NCI-H1436 treated with DMSO at 0.1 percent for 48 hours (cell line): ENCODE measurements at places on chromosomes 7 and 10.

GRCh38 chr10:53601260-53601875 lies 828.8 kb upstream of the MBL2 start:
- DNase-seq = no peak

DNA sequence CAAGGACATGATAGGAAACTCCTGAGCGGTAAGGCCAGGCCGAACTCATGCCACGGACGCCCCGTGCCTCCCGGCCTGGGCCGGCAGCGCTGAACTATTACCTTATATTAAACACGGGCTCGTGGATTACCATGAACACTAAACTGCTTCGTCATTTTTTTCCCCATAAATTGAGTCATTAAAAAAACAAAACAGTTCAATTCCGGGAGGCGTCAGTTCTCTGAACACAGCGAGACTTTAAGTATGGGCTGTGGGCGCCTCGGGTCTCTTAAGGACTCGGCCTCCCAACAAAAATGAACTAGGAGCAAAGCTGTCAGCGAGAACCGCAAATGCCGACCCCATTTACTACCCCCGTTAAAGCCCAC lies 519 bp downstream of the PITRM1 start:
- no peak for DNase-seq

DNA sequence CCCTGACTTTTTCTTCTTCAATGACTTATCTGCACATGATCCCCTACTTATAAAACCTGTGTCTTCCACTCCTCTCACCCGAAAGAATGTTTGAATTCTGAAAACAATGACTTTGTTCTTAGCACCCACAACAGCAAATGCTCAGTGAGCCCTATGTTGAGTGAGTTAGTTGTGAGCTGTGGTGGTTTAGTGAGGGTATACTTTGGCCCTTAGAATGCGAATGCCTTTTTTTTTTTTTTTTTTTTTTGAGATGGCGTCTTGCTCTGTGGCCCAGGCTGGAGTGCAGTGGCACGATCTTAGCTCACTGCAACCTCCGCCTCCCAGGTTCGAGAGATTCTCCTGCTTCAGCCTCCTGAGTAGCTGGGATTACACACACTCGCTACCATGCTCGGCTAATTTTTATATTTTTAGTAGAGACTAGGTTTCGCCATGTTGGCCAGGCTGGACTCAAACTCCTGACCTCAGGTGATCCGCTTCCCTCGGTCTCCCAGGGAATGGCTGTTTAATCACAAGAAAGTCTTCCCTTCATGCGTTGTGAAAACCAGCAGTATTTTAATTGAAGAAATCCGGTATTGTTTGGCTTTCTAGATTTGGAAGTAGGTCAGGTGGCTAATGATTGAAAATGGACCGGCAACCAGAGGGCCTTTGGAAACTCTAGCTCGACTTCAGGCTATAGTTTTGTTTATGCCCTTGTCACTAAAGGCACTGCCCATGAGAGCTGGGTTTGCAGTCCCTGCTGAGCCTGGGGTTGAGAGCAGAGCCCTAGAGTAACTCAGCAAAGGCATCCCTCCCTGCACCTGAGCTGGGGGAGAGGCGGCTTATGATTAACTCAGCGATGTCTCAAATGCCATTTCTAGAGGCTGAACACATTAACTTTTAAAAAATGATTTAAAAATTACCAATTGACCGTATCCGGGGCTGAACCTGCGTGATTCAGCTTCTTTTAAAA lies 41.3 kb downstream of the CUX1 start:
- no peak for DNase-seq

DNA sequence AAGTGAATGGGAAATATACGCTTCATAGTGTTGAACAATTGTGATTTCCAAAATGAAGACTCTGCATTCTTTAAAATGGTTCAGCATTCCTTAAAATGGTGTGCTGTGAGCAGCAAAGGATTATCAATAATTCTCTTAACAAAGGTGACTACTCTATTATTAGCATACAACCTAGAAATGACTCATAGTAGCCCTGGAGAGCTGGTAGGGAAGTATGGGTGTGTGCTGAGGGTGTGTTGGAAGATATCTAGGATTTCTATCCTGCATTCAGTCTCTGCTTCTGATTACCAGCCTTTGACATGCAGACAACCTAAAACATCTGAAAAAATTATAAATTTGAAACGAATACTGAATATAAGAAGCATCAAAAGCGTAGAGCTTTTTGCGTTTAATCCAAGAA lies 72.5 kb downstream of the SEMA3D start:
- DNase-seq = no peak

GRCh38 chr10:106987362-106987761 lies 177.1 kb downstream of the SORCS1 start:
- DNase-seq = no peak

- no peak for DNase-seq
Observed at GRCh38 chr10:43263551-43264343, 3.1 kb downstream of the RASGEF1A start.

- no peak for DNase-seq
Observed at GRCh38 chr10:66680886-66681285, 244.9 kb upstream of the LRRTM3 start.

- no peak for DNase-seq
Observed at GRCh38 chr7:24821045-24821753, 63.9 kb upstream of the GSDME start.

GRCh38 chr10:47396311-47396717 lies 12.2 kb upstream of the ZNF488 start:
- DNase-seq = no peak

DNA sequence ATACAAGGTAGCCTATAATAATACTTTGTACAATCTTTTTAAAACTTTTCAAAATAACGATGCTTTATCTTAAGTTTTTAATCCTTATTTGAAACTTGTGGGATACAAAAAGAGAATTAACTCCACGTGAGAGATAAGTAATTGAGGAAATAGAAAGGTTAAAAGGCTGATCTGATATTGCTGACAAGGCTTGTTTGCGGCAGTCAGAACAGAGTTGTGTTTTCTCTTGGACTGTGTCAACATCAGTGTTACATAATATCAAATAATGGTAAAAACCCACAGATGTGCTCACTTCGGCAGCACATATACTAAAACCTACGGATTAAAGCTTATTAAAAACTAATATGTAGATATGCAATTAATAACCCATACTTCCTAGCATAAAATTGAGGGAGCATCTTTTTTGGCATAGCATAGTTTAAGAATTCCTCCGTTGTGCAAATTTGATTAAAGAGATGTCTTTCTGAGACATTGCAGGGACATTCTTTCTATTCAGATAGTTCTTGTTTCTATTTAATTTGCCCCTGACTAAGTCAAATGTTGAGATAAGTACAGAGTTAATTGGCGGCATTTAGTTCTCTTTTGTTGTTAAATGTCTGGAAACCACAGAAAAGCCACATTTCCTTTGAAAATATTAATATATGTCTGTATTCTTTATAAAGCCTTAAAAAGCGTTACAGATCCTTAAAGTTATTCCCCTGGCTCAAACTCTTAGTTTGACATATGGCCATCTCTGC lies 63.3 kb downstream of the FAM185A start:
- DNase-seq = no peak

- DNase-seq = no peak
Observed at GRCh38 chr7:117621075-117621618, 141.3 kb downstream of the CFTR start.

- no peak for DNase-seq
Observed at GRCh38 chr7:148419856-148420832, 170.4 kb upstream of the C7orf33 start.

DNA sequence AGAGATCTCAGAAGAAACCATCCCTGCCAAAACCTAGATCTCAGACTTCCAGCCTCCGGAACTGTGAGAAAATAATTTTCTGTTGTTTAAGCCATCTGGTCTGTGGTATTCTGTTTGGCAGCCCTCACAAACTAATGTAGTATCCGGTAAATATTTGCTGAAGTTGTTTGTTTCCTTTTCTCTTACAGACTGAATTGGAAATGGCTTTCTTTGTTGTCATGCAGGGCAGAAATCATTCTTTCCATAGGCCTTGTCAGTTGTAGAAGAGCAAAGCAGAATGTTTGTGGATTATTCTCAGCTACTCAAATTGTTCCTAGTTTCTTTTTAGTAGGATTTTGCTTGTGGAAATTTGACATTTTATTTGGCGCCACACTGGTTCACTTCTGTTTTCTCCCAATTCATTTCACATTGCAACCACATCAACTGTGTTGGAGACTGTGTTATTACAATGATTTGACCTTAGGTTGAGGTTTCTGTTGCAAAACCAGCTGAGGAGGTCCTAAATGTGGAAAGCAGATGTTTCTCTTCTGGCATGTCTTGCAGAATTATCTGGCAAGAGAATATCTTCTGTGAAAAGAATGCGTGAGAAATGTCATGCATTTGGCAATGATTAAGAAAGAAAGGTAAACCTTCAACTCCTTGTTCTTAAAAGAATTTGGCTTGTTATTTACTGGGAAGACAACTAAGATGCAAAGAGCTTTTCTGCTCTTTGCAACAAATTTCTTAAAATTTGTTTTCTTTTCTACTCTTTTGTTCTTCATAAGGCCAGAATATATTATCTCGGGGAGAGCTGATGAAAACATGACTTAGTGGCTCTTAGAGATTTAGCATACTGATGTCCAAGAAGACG lies 25.8 kb downstream of the ACTA2 start:
- no peak for DNase-seq

DNA sequence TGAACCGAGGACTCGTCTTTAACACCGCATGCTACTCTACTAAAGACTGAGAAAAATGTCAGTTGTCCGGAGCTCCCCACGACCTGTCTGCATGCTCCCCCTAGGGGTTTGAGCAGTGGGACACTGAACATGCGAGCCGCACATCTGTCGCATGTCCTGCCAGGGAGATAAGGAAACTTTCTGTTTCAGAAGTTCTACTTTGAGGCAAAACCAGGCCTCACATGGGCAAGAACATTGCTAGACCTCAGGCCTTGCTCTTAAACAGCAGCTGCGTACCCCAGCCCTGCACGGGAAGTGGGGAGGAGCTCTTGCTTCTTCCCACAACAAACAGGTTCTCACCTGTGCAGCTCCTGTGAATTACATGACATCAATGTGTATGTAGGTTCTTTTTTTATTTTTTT lies 30.3 kb upstream of the HERPUD2 start:
- DNase-seq = no peak

DNA sequence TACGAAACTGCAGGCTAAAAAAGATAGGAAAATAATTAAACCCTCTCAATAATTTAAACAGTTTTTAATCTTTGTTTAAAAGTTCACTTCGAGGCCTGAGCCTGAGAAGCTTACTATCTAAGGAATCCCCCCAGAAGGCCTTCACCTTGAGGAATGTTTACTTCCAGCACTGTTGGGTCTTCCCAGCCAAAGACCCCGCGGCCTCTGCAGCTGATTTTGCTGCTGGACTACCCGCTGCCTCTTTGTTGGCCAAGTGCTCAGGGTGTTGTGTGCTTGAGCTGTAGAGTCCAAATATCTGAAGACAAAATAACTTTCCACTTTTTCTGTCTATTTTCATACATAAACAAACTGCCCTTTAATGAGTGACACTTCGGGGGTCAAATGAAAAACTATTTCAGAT lies 292.7 kb downstream of the GLRX3 start:
- DNase-seq = no peak

DNA sequence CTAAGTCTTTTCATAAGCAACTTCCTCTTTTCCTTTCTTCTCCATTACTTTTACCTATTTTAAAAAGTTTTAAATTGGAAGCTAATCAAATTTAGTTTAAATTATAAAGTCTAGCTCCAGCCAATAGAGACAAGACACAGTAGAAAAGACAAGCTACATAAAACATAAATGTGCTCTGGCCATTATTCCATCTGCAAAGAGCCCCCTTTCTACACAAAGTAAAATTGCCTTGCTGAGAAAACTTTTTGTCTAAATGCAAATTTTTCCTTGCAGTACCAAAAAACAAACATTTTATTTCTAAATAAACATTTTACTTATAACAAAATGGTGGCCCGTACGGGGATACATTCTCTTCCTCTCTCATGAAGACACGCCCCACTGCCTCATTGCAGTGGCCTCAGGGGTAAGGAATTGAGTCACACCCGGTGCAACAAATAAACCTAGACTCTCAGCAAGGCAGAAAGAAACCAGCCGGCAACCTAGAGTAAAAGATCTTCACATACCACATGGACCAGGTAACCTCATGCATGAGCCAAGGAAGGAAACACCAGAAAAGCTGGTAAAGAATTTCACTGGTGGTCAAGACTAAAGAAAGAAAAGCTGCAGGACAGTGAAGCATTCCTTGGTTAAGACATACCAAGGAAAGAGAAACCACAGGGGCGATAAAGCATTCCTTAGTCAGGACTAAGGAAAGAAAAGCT lies 71.6 kb upstream of the ZNF746 start:
- no peak for DNase-seq

- DNase-seq = no peak
Observed at GRCh38 chr10:114694752-114695151, 36.7 kb upstream of the ABLIM1 start.

- no peak for DNase-seq
Observed at GRCh38 chr10:32114508-32114907, 58.3 kb upstream of the KIF5B start.

DNA sequence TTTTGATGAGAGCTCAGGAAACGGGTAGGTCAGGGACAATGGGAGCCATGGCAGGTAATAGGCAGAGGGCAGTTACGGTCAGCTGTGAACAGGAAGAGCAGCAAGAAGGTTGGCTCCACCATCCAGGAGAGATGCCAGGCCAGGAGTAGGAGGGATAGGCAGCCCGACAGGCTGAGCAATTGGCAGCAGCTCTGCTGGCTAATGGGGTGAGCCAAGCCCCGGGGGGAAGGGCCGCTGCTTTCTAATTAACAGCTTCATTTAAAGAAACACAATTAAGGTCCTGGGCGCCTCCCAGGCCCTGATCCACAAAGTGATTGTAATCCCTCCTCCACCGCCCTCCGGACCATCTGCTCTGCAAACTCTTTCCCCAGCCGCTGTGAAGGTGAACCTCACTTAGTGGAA lies 23.7 kb downstream of the SH2B2 start:
- no peak for DNase-seq

GRCh38 chr10:33810986-33811385 lies 476.5 kb upstream of the NRP1 start:
- no peak for DNase-seq

- DNase-seq = no peak
Observed at GRCh38 chr7:5217851-5218331, 27.9 kb downstream of the WIPI2 start.

- DNase-seq = no peak
Observed at GRCh38 chr7:134016223-134016941, 110.8 kb upstream of the LRGUK start.

DNA sequence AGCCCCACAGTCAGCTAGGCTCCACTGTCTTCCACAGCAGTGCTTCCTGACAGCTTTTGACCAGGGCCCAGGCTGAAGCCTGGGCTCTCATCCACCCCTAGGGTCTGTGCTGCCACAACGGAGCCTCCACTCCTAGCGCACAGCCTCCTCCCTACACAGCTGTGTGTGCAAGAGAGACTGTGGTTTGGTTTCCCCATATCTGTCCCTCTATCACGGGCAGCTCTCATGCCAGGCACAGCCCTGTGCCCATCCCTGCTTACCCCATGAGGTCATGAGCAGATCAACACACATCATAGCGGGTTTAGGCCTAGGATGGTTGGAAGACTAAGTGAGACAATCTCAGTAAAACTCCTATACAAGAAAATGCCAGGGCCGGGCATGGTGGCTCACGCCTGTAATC lies 61.7 kb upstream of the PLXNA4 start:
- no peak for DNase-seq
